Activated CD8-positive, alpha-beta T cell treated with anti-CD3 and anti-CD28 coated beads, Interleukin-2, amount 10 ng/mL, durations not matched to agents 7 days and 5 days (primary cell): ENCODE measurements at places on chromosomes 12 and 14.
A peak's percentile ranks its signal among the peaks of the same experiment; 100 is the strongest.

DNA sequence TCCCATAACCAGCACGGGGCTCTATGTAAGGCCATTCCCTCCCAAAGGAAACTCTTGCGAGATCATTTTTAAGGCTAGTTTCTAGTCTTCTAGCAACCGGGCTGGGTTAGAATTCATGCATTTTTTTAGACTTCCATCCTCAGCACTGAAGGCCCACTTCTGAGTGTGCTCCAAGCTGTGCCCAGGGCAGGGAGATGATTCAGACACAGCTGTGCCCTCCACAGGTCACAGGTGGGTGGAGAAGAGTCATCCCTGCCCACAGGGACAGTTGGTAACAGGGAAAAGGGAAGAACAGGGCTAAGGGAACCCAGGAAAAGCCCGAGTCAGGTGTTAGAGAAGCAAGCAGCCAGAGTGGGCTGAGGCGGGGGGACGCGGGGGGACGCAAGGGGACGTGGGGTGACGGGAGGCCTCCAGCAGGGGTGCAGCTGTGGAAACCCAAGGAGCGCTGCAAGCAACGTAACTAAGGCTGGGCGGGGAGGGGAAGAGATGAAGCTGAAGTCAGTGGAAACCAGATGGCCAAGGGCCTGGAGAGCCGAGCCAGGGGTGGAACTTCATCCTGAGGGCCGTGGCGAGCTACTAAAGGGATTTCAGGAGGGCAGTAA lies 27.2 kb upstream of the PPP2R5C start:
- no peak for DNase-seq

GRCh38 chr12:93156086-93156716 lies 221.5 kb upstream of the NUDT4 start:
- DNase-seq: no peak

- no peak for DNase-seq
Observed at GRCh38 chr12:122865268-122866231, 30.3 kb downstream of the HIP1R start.

DNA sequence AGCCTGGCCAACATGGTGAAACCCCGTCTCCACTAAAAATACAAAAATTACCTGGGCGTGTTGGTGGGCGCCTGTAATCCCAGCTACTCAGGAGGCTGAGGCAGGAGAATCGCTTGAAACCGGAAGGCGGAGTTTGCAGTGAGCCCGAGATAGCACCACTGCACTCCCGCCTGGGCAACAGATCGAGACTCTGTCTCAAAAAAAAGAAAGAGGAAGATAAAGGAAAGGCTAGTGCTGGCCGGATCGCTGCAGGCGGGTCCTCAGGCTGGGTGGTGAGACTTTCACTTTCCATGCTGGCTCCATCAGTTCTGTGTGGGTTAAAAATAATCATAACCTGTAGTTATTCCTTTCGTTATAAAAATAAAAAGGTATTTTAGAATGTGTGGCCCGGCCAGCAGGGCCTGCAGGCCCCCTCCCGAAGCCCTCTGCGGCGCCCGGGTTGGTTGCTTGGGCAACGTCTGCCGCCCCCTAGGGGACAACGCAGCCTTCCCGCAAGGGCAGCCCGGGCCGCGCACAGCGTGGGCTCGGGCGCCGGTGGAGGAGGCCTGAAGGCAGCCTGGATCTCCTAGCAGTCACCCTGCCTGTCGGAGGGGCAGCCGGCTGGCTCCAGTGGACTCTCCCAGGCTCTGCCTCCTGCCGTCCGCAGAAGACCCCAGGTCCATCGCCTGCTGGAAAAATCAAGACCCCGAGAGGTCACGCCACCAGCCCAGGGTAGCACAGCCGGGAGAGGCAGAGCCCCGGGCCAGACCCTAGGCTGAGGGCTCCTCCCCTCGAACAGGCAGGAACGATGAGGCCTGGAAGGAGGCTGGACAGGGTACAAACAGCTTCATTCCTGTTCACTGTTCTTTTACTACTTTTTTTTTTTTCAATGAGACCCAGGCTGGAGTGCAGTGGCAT lies 5.0 kb upstream of the SLC25A47 start:
- peak; percentile 79 for DNase-seq

GRCh38 chr14:89844508-89844907 lies 110.0 kb downstream of the EFCAB11 start:
- no peak for DNase-seq

GRCh38 chr12:60391051-60391450 lies 795.2 kb downstream of the SLC16A7 start:
- DNase-seq: no peak

- DNase-seq: no peak
Observed at GRCh38 chr12:20883288-20883687, 72.8 kb downstream of the SLCO1B3 start.

DNA sequence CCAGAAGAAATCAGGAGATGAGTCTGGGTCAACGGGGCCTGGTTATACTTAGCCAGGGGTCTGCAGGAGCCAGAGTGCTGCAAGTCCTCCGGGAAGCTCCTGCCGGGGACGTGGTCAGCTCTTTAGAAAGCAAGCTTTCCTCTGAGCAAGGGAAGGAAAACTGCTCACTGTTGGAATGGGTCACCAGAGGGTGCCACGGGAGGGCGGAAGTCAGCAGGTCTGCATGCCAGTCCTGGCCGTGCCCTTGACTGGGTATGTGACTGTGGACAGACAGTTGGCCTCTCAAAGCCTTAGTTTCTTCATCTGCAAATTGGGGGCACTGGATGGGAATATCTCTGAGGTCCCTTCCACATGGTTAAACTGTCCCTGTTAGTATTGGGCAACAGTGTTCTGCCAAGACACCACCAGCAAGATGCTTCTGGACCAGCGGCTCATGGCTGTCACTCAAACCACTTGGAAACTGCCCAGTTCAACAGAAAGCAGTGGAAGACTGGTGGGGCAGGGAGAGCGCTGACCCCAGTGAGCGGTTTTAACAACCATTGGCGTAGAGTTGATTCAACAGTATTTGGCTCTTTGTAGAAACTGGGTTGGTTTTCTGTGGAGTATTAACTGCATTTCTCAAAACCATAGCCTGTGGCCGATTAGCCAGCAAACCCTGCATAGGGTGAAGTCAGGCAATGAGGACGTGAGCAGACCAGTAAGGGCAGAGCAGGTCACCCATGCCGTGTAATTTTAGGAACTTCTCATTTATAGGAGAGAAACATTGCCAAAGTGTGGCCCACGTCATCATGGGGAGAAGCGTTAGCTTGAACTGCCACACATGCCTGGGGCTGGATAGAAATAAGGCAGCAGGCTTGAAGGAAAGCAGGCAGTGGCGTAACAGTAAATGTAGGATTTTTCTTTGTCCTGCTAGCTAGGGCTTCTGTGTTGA lies 163.9 kb upstream of the PRMT8 start:
- no peak for DNase-seq

DNA sequence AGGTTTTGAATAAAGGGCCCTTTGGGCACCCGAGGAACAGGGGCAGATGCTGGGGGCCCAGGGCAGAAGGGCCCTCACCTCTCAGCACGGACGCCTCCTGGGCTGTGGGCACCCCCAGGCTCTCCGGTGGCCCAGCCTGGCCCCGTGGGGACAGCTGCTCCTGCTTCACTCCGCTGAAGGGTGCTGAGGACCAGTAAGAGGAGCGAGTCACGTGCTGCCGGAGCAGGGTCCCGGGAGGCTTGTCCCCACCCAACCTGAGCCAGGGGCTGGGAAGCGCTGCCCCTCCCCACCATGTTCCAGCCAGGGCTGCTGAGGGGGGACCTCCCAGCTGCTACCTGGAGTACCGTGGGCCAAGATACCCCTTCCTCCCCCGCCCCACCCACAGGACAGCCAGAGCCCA lies 59.5 kb downstream of the RFLNA start:
- DNase-seq: no peak

- DNase-seq: no peak
Observed at GRCh38 chr14:75793806-75794205, 132.8 kb downstream of the TTLL5 start.

DNA sequence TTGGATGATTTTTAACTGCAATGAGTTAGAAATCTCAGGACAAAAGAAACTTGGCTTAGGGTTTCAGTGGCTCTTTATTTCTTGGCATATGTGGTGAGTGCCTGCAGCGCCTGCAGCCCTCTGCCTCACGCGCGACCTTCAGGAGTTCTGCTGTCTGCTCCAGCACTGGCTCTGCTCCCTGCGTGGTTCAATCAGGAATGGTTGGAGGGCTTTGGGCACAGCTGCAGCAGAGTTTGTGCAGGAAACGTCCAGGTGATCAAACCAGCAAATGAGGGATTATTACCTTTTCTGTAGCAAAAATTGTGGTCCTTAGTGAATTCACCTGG lies 19.8 kb downstream of the PPM1H start:
- no peak for DNase-seq

- DNase-seq: no peak
Observed at GRCh38 chr14:22664261-22664660, 20.1 kb upstream of the OR6J1 start.

- no peak for DNase-seq
Observed at GRCh38 chr12:70583251-70583650, 54.0 kb downstream of the PTPRB start.

DNA sequence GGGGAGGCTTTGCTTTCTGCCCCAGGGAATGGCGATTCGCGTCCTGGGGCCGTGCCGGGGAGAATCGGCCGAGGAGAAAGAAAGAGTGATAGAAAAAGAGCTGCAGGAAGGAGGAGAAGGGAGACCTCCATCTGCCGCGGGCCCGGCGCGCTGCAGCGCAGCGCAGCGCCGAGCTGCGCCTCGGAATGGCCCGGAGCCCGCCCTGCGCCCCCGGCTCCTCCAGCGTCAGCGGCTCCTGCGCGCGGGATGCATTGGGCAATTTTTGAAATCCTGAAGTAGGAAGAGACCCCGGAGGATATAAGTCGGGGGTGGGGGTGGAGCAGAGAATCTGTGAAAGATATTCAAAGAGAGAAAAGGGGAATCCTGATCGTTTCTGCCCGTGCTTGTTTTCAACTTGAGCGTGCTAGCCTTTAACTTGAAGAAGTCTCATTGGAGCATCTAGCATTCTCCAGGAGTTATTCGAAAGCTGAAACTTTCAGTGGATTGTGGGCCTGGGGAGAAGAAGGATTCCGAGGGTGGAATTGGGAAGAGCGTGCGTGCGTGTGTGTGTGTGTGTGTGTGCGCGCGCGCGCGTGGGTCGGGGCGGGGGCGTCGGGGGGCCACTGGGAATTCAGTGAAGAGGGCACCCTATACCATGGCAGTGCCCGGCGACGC lies 441 bp downstream of the PDE3A start:
- DNase-seq: no peak

DNA sequence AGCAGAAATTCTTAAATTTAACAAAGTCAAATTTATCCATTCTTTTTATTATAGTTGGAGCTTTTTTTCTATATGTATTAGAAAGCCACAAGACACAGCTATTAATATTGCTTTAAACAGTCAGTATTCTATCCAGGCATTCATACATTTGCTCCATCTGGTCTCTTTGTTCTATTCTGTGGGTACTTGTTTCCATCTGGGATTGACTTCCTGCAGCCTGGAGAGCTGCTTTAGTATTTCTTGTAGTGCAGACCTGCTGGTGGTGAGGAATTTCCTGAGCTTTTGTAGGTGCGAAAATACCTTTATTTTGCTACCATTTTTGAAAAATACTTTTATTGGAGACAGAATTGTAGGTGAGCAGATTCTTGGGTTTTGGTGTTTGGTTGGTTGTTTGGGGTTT lies 29.0 kb downstream of the CCDC60 start:
- DNase-seq: no peak

- peak; percentile 72 for DNase-seq
Observed at GRCh38 chr12:47080725-47081502, 1.2 kb upstream of the AMIGO2 start.

DNA sequence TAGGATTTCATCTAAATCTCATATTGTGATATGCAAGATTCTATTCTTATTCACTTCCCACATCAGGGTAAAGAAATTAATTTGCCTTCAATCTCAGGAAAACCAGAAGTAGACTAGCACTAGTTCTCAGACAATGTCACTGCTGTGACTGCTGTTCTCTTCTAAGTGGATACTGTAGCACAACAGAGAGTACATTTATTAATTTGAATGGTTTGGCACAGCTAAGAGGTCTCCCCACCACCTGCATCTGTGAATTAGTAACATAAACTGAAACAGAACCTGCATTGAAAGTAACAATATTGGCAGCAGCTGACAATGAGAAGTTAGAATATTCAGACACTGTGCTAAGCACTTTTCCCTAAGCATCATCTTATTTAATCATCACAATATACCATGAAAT lies 253.1 kb downstream of the PDZRN4 start:
- DNase-seq: no peak
